NCI-H1694 treated with DMSO at 0.1 percent for 48 hours (cell line): ENCODE measurements at places on chromosomes 2 and 18.

DNA sequence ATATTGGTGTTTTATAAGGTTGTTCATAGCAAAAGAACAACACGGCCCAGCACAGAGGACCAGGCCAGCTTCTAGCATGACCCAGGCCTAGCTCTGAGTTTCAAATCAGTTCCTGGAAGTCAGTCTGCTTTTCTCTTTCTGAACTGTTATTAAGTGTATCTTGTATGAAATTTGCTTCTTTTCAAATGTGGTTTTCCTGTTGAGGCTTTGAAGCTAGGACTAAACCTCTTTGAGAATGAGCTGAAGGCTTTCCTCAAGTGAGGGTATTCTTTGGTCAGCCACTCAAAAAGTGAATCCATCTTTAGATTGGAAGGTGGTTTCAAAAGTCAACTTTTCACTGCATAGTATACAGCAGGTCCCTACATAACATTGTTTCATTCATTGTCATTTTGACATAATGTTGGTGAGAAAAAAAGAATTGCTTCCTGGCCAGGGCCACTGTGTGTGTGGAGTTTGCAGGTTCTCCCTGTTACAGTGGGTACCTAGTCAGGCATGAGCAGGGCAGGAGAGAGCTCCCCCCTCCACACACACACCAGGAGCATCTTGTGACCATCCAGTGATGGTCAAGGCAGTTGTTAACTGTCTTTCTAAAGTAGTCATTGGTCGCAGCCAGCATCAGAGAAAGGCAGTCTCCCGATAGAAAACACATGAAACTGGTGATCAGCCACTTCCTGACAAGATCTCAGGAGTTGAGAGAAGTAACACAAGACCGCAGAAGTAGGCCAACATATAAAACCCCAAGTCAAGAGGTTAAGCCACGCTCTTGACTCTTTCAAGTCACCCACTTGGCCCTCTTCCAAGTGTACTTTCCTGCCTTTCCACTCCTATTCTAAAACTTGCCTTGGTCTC lies 6.7 kb upstream of the ACAA2 start:
- DNase-seq, result no peak

DNA sequence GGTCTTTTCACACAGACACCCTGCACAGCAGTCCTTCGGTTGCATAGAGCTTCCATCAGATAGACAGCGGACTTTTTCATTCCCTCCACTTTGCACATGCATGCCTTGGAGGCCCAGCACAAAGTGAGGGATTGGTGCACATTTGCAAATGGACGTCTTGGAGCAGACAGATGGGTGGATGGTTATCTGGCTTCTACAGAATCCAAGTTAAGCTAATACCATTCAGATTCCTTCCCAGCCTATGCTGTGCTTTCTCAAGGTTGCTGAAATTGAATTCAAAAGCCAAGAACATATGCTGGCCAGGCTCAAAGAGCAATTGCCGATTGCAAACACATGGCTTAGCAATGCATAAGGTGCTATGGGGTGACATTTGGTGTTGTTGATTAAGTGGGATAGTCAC lies 186.4 kb downstream of the VAPA start:
- DNase-seq, result no peak

GRCh38 chr18:79956276-79956675 lies 4.8 kb upstream of the SLC66A2 start:
- no peak for DNase-seq

GRCh38 chr2:27891673-27892105 lies 1.2 kb downstream of the BABAM2 start:
- no peak for DNase-seq

DNA sequence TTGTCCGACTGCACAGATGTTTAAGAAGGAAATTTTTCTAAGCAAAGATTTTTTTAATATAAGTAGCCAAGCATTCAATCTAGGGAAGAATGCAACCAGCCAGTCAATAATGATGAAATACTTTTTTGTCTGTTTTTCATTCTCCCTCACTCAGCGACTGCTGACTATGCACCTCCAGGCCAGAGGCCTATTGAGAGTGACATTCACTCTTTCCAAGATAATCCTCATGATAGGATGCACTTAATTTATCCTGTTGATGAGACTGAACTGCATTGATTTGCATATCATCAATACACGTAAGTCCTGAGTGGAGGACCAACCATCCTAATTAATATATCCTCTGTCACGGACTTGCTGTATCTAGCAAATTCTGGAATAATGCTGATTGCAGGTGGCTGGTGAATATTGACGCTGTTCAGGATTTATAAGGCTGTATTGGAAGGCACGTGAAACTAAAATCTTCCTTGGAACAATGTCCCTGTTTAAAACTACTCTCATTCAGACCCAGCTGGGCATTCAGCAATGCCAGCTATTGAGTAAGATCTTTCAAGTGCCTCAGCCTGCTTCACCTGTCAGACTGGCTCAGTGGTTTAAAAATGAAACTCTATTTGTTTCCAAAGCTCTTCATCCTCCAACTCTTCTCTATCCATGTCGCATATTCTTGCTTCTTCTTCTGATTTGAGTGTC lies 142.2 kb downstream of the MAP2 start:
- no peak for DNase-seq

DNA sequence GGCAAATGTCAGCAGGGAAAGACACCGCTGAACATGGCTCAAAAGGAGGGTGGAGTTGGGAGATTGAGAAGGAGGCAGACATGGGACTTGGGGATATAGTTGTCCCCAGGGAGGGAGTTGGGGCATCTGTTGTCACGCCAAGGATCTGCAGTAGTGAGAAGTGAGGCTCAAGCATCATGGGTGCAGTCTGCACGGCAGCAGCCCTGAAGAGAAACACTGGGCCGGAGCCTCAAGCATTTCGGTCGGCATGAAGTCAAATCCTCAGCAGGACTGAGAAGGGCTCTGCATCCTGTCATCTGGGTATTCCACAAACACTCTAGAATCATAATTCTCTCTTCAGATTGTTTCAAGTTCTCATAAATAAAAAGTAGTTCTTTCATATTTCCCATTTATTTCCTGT lies 132.7 kb upstream of the DAPL1 start:
- no peak for DNase-seq

- DNase-seq, result no peak
These were observed 131.9 kb upstream of the ALKAL2 start for GRCh38 chr2:419687-420317.

DNA sequence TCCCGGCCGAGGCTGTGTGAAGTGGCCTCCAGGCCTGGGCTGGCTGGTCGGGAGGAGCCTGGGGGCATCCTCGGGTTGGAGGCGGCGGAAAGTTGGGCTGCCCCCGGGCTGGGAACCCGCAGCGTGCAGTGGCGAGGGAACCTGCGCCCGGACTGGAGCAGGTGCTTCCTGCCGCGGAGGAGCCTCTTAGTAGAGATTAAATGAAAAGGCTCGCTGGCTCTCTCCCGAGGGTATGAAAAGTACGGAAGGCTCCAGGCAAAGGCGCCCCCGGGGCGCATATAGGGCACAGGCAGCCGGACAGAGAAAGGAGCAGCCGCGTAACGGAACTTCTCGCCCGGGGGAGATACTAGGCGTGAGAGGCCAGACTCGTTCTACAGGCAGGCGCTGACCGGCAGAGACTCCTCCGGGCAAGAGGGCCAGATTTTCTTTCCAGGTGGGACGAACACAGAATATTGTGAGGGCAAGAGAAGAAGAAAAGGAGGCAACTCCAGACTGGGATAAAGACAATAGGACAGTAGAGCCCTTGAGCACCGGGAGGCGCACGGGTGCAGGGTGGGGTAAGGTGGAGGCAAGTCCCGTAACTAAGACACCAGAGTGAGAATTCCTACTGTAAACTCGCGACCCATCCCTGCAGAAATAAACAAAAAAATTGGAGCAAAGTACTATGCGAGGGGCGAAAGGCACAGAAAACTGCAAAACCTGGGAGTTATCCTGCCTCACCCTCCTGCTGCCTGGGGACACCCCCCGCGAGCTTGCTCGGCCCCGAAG lies 816 bp downstream of the CDH2 start:
- peak; percentile 20 for DNase-seq

GRCh38 chr2:140696449-140696848 lies 1434.4 kb downstream of the LRP1B start:
- no peak for DNase-seq

- DNase-seq, result no peak
These were observed 122.6 kb upstream of the XPO1 start for GRCh38 chr2:61660511-61661388.

- no peak for DNase-seq
These were observed 90.0 kb upstream of the ALPP start for GRCh38 chr2:232288489-232289030.

- DNase-seq, result no peak
These were observed 29.2 kb upstream of the CERS6 start for GRCh38 chr2:168426861-168427260.

- DNase-seq, result peak; percentile 41
These were observed 268.4 kb upstream of the CDH19 start for GRCh38 chr18:66872277-66872676.

- no peak for DNase-seq
These were observed 9.3 kb downstream of the WNT10A start for GRCh38 chr2:218889937-218890336.

- no peak for DNase-seq
These were observed 487.5 kb downstream of the DLGAP1 start for GRCh38 chr18:3967359-3968180.

GRCh38 chr2:30670453-30670852 lies 136.8 kb downstream of the CAPN13 start:
- DNase-seq, result no peak

DNA sequence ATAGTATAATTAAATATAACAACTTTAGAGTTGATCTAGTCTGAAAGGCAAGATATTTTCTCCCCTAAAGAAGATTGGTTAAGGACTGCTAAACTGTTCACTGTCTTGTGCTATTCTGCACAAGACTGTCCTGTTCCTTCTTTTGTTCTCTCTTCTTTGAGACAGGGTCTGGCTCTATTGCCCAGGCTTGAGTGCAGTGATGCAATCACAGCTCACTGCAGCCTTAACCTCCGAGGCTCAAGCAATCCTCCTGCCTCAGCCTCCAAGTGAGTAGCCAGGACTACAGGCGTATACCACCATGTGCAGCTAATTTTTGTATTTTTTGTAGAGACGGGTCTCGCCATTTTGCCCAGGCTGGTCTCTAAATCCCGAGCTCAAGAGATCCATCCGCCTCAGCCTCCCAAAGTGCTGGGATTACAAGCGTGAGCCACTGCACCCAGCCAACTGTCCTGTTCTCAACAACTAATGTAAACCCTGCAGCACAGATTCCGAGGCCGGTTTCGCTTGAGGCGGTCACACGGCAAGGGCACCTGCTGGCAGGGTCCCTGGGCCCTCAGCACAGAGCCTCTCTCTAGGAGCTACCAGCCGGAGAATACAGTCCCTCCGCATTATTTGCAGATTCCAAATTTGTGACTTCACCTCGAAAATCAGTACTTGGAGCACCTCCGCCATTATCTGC lies 16.4 kb downstream of the PXDN start:
- DNase-seq, result no peak

GRCh38 chr2:145887915-145888314 lies 1368.0 kb upstream of the ZEB2 start:
- DNase-seq, result no peak

DNA sequence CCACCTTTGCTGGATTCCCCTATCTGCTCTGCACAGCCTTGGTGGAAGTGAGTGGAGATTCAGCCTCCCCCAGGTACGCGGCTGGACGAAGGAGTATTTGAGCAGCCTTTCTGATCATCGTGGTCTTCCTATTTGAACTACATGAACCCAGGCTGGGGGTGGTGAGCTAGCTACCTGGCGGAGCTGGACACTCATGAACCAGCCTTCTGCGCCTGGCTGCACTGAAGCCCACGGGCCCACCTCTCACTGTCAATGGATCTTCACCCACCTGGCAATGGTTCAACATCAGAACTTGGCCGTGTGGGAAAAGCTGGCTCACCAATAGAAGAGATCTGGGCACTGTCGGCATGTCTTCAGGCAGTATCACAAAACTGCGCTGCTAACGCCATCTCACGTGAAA lies 35.4 kb downstream of the ANKMY1 start:
- no peak for DNase-seq

DNA sequence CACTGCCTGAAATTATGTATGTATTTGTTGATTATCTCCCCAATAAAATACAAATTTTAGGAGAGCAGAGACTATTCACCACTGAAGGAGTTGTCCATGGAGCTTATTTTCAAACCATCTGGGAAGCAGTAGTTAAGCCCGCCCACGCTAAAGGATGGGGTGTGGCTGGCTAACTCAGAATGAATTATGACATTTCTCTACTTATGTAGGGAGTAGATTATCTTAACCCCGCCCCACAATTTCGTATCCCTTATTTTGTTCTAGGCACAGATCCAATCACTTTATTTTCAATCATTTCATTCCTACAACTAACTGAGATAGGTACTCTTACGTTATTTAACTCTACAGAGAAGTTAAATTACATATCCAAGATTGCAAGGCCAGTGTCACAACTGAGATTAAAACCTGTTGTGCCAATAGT lies 1.4 kb upstream of the LAPTM4A start:
- peak; percentile 81 for DNase-seq

DNA sequence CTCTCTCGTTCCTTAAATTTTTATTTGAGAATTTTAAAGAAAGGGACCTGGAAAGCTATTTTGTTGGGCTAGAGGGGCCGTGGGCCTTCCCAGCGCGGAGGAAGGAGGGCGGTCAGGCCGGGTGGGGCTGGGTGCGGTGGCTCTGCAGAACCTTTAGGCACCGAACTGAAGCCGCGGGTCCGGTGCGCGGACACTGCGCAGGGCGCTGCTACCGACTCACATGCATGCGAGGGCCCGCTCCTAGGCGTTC lies 1.6 kb upstream of the TWIST2 start:
- DNase-seq, result no peak

DNA sequence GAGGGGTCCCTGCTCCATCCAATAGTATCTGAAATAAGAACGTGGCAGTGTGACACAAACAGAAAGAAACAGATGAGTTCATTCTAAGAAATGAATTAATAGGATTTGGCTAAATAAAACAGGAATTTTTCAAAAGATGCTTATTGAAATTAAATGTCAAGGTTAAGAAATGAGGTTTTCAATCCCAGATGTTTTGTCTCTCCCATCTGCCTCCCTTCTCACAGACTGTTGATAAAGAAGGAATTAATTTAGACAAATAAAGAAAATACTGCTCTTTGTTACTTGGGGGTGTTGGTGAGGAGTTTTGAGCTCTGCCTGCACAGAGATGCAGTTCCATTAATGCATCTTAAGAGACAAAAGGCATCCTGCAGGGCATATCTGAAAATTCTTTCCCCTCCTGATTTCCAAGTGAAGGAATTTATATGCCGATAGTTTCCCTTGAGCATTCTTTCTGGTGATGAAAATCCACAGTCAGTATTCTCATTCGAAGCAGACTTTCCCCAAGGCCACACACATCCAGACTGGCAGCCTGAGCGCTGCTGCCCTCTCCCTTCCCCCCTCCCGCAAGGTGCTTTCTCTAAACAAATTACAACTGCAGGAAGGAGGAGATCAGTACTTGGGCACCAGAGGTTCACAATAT lies 385.4 kb upstream of the RND3 start:
- DNase-seq, result no peak

DNA sequence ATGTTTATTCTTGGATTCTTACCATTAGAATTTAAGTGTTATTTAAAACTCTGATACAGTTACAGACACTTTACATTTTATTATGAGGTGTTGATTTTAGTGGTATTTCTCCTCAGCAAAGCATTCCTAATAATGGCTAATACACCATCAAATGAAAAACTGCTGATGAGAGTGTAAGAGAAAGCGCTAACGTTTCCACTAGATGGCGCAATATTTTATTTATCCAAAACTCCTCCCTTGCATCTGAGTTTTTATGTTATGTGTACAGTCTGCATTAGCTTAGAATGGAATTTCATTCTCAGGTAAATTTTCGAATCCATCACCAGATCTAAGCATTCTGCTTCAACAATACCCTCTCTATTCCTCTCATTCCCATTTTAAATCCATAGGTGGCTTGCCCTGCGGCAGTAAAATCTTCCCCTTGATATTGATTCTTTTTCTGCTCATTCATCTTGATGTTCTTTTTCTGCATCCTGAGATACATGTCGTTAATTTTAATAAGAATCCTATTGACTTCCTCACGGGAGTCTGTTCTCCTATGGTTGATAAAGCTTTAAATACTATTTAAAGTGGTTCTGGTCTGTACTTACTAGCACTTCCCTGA lies 53.9 kb downstream of the PRKRA start:
- DNase-seq, result peak; percentile 70
